ENCODE measurements at places on chromosomes 2 and 18.

- DNase-seq, result no peak
Measured at GRCh38 chr2:65053199-65053598, 3.0 kb upstream of the CEP68 start.

- DNase-seq, result no peak
Measured at GRCh38 chr2:33118651-33119050, 171.9 kb downstream of the LTBP1 start.

DNA sequence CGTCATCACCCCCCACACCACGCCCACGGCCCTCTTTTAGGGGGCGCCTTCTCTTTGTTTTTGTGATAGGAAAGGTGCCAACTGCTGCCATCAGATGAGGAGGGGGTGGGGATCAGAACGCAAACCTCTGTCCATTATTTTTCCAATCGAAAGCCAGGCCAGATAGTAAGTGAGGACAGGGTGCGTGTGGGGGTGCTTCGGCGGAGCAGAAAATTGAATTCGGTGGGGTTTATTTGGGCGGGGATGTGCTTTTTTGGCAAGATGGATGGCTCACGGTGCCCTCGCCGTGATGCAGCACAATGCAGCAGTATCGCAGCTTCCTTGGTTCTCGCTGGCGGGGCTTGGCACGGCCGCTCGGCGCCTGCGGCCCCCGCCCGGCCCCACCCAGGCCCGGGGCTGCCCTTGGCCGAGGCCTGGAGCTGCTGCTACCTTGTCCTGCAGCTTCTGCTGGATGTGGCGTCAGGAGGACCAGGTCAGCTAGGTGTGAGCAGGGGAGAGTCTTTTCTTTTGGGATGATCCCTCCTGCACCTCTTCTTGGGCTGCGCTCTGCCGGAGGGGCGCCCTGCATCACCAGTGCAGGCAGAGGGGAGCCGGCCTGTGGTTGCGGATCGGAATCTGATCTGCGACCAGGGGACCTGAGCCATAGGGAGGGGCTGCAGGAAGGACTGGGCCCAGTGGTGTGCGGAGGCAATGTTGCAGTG is 1.3 kb downstream of the SPTBN1 start:
- DNase-seq, result no peak

DNA sequence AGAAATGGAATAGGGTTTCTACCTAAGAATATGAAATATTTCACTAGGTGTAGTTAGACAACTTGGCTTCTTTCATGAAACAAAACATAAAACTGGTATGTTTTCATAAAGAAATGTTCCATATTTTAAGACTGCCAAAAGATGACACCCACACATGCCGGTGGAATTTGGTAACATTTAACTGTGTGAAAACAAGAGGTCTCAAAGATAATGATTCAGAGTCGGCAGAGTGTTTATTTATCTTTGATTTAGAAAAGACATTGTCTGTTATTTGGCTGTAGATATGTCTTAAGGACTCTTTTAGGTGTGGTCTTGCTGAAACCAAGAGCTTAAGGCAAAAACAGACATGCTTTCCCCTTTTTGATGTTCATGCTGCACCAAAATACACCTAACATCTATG is 63.5 kb upstream of the FN1 start:
- DNase-seq, result no peak

GRCh38 chr18:58038063-58038462 is 6.0 kb upstream of the NEDD4L start:
- DNase-seq, result no peak

DNA sequence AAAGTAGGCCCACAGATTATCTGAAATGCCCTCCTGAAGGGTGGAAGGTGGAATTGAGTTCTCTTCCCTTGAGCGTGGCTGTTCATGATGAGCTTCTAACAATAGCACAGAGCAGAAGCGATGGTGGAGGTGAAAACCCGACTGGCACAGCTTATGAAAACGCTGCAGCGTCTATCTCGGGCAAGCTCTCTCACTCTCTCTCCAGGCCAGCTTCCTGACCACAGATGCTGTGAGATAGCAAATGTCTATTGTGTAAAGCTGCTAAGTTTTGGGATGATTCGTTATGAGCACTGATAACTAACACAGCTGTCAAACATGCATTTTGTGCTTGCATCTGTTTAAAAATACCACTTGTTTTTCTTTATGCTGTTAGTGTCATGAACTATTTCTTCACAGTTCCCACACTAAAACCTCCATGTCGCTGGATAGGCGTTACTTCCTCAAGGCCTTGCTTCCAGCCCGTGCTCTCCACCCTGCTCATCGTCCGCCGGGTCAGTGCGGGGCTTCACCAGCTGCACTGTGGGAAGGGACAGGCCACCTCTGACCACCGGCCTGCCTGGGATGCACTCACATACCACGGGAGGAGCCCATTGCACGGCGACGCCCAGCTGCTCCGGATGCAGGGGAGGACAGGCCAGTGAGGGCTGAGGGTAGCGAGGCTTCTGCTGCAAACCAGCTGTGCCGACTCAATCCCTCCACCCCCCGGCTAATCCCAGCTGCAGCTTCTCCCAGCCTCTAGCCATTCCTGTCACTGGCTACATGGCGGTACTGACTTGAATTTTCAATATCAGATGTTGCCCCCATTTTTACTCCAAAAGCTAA is 60.0 kb upstream of the OTOS start:
- DNase-seq, result no peak

DNA sequence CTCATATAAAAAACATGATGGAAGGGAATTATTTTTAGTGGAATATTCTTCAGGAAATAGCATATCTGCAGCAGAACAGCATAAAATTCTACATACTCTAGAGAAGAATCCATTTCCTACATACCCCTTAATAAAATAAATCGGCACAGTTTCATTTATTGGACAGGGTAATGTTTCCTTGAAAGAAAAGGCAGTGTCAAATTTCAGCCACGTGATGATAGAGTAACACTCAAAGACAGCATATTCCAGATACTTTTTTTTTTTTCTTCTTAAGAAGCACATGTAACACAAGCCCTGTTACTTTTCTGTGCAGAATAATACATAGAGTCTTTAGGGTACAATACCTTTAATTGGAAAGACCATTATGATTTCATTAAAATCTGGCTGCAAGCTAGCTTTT is 204.4 kb downstream of the SRBD1 start:
- no peak for DNase-seq

- DNase-seq, result no peak
Measured at GRCh38 chr2:190722835-190723234, 74.0 kb downstream of the NAB1 start.
